Stimulated activated CD4-positive, alpha-beta T cell treated with anti-CD3 and anti-CD28 coated beads, Interleukin-4, amount 100 ng/mL, for 48 hours (primary cell): ENCODE measurements at places on chromosomes 7 and 10.

- DNase-seq: no peak
Observed at GRCh38 chr10:22831586-22831985, 96.3 kb upstream of the ARMC3 start.

GRCh38 chr10:129361676-129362376 lies 105.2 kb upstream of the MGMT start:
- DNase-seq: no peak

DNA sequence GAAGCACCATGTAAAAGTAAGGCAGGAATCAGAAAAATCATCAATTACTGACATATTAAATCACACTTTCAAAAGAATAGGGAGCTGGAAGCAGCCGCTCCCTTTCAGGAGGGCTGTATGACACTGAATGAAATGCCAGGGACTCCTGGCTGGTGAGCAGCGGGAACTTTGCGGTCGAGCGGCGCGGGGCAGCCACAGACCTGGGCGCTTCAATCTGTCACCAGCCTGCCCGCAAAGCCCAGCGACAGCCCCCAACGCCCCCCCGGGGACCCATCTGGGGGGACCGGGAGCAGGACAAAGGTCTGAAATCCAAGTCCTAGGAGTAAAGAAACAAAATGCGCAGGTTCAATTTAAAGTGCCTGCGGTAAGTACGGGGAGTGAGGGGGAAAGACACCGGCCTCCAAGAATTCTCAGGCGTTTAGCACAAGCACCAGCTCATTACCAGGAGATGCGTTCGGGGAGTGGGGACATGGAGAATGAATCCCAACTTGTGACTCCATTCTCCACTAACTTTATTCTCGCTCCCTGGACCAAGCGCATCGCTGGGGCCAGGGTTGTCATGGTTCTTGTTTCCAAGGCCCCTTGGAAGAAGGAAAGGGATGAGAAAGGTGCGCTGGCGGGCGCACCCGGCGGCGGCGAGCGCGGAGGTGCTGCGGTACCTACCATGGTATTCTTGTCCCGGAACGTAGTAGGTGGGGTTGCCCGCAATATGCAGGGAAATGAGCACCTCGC lies 824 bp downstream of the RELN start:
- no peak for DNase-seq

DNA sequence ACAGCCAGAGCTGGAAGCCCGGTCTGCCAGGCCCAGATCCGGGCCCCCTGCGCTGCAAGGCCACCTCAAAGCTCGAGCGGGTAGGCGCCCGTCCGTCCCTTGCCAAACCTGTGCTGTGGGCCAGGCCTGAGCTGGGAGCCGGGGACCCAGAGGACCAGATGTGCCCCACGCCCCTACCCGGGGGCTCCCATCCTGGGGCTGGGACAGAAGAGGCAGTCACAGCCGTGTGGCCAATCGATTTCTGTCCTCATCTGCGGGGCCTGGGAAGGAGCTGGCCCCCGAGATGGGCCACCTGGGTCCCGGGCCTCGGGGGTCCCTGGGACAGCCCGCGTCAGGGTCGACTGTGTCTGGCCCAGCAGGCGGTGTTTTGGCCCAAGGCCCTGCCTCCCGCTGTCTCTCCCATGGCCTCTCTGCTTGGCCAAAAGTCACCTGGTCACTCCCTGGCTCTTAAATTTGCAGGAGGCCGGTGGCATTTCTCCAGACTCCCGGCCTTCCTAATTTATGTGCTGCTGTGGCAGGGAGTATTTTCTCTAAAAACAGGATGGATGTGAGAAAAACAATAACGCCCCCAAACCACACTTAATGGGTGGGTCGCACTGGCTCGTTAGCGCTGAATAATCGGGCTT lies 63.8 kb downstream of the UNCX start:
- no peak for DNase-seq

DNA sequence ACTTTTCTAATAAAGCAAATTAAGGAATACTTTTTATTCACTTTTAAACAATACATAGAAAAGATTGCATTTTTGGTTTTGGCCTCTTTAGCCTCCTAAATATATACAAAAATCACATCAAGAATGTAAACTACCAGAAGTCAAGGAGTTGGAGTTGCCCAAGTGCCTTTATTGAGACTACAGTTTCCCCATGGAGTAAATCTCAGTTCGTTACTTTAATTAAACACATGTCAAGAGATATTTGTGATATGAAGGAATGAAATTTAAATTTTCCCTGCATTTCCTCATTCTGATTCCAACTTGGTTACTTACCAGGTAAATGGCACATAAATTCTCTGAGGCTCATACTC lies 492.9 kb downstream of the TNS3 start:
- no peak for DNase-seq

- no peak for DNase-seq
Observed at GRCh38 chr7:128879939-128880746, 17.5 kb downstream of the ATP6V1F start.

DNA sequence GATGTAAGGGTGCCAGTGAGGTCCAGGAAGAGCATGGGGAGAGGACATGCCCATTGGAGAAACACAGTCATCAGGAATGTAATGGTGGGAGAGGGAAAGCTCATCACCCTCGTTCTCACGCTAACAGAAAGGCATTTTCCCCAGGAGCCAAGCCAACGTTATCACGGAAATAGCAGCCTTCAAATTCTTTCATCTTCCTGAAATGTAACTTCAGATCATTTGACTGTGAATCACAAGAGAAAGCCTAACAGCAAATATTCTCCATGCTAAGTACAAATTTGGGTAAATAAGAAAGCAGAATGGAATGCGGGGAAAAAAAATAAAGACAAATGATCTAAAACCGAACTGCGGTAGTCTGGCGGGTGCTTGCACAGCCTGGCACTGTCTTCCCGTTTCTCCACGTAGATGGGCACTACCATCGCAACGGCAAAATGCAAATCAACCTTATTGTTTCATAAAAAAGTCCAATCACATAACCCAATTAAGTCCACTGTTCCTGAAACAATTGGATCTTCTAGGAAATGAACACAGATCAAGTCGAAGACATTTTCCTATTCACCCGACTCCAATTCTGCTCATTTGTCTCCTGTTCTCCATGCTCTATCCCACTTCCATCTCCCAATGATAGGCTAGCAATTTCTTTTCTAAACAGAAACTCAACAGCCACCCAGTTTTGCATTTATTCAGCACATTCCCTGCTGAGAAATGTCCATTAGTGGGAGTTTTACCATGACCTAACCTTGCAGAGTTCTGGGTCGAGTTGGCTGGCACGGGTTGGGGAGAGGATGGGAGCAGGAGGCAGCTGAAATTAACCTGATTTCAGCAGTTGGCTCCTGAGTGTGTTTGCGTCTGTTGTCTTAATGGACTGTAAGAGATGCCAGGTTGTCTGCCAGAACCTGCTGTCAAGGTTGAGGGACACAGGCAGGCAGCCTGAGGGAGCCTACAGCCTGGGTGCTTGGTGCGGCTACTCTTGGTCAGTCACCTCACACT lies 74.6 kb upstream of the FRMD4A start:
- DNase-seq: no peak

GRCh38 chr10:101495324-101495925 lies 92.6 kb downstream of the POLL start:
- no peak for DNase-seq

GRCh38 chr10:64350665-64351064 lies 829.5 kb downstream of the REEP3 start:
- no peak for DNase-seq

DNA sequence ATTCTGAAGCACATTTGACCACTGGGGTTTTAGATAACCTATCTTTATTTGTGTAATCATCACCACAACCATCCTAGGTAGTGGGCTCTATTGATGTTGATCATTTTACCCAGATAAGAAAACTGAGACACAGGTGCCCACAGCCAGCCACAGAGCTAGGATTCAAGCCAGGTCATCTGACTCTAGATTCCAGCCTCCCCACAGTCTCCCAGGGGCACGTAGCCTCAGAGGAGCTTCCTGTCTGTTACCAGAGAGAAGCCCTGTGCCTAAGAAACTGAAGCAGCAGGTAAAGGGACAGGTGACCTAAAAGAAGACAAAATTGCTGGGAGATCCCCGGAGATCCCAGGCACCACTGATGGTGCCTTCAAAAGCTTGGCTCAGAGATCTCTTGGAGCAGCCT lies 55.8 kb downstream of the ALOX5 start:
- no peak for DNase-seq
